BJ (cell line): ENCODE measurements at places on chromosomes 3 and 15.

GRCh38 chr15:60821462-60822061 is 342.6 kb upstream of the ICE2 start:
- no peak for DNase-seq

DNA sequence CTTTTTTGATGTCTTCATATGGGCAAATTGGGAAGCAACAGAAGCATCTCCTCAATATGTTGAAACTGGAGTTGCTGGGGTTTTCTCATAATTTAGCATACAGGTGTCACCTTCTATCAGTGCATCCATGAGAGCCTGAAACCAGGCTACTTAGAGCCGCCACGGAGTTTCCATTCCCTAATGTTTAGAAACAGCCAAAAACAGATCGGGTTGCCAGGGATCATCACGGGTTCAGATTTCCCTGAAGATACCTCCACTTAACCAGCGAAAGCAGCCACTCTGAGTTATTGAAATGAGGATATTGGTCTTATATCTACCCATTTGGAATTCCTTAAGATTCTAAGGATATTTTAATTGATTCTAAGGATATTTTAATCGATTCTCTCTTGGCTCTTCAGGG is 14.5 kb downstream of the TERB2 start:
- DNase-seq: no peak

DNA sequence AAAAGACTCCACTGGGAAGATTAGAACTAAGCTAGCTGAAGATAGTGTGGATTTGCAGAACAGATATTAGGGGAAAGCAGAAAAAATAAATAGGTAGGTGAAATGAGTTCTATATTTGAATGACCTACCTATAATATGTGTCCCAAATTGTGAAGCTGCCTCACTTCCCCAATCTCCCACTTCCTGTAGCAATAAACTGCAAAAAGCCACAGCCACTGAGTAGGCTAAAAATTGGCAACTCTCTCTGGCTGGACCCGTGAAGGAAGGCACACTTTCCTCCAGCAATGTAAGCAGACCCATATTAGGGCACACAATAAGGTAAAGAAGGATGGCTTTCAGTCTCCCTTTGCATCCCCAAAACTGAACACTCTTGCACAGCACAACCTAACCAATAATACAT is 43.7 kb upstream of the NECTIN3 start:
- no peak for DNase-seq

DNA sequence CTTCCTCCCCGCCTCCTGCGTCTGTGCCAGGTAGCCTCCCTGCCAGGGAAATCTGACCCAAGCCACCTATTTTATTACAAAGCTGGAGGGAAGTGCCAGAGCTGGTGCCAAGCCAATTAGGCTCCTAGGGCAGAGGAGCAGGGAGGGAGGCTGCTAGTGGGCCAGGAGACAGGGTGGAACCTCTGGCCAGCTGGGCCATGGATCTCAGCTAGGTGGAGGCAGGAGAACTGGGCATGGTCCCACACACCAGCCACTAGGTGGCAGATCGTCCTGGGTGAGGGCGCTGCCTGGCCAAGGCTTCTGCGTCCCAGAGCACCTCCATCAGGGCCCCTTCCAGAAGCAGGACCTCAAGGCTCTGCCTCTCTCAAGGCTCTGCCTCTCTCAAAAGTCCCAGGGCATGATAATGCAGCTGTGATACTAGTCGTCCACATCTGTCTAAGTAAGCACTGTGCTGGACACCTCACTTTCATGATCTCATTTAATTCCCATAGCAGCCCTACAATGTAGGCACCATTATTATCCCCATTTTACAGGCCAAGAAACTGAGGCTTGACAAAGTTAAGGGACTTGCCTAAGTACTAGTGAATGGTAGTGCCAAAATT is 4.5 kb upstream of the RFT1 start:
- DNase-seq: no peak

GRCh38 chr3:28972921-28973320 is 307.9 kb upstream of the RBMS3 start:
- no peak for DNase-seq

DNA sequence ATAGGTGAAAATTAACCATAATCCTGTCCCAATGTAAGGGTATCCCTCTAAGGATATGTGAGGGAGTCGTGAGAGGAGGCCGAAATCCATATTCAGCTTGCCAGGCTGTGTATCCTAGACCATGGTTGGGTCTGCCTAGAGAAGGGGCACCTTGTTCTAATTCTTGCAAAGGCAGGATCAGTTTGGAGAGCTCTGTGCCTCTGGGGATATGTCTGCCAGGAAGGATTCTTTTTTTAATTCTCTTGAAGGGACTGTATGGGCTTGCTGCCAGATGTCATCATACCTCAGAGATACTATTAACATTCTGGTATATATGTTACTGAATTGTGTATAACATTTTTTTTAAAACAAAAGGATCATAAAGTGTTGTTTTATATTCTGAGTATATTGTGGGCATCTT is 2.4 kb downstream of the ATP1B3 start:
- no peak for DNase-seq

DNA sequence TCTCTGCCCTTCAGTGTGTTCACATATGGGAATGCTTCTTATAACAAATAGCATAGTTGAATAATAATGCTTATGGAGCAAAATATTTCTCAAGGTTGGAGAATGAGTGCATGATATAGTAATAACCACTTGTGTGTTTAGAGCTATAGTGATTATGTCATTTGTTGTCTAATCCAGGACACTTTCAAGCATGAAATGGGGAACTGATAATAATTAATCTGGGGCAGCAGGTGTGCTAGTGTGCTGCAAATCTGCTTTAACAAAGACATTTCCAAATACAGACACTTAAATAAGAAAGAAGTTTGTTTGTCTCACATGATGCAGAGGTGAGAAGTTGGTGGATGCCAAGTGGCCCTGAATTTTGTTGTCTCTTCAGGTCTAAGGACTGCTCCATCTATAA is 579.3 kb upstream of the GRM7 start:
- DNase-seq: no peak

GRCh38 chr3:67774676-67775075 is 120.3 kb upstream of the SUCLG2 start:
- no peak for DNase-seq

DNA sequence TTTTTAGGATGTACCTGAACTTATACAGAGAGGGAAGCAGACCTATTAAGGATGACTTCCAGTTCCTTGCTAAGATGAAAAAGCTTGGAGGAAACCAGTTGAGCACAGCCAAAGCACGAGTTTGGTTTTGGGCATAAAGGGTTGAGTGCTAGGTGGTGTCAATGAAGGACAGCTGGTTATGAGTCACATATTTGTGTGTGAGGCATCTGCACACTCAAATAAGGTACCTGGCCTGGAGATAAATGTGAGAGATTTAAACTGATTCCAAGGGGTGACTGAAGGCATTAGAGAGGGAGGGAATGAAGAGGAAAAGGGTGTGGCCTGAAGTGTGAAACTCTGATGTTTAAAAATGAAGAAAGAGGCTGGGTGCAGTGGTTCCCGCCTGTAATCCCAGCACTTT is 486.7 kb downstream of the DIPK2A start:
- no peak for DNase-seq

- no peak for DNase-seq
Measured at GRCh38 chr15:38814891-38815290, 250.3 kb upstream of the RASGRP1 start.

- DNase-seq: no peak
Measured at GRCh38 chr3:144241404-144241803, 269.8 kb downstream of the DIPK2A start.

- DNase-seq: no peak
Measured at GRCh38 chr15:91400481-91400880, 300.4 kb downstream of the SV2B start.

- no peak for DNase-seq
Measured at GRCh38 chr15:91289324-91289723, 189.3 kb downstream of the SV2B start.

DNA sequence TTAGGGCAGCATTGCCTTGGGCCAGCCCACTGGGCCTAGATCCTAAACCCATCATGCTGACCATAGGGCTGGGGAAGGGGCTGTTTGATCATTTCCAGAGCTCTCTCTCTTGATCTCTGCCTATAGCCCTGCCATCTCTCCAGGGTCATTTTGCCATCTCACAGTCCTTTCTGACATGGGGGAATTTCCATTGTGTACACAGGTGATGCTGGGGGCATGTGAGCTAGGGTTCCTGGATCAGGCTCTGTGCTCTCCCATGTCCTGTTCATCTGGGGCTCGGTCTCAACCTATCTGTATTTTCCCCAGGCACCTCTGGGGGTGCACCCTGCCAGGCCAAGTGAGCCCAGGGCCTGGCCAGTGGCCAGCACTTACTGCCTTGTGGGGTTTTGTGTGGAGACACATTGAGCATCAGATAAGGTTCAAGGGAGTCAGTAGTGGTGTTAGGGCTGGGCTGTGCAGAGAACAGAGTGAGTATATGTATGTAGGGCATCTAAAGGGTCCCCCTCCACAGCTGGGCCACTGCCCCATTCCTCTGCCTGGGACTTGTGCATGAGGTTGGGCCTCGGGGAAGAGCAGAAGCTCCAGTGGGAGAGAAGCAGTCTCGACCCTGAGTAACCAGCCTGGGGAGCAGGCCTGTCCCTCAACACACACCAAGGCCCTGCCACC is 25.7 kb upstream of the APEH start:
- DNase-seq: no peak

DNA sequence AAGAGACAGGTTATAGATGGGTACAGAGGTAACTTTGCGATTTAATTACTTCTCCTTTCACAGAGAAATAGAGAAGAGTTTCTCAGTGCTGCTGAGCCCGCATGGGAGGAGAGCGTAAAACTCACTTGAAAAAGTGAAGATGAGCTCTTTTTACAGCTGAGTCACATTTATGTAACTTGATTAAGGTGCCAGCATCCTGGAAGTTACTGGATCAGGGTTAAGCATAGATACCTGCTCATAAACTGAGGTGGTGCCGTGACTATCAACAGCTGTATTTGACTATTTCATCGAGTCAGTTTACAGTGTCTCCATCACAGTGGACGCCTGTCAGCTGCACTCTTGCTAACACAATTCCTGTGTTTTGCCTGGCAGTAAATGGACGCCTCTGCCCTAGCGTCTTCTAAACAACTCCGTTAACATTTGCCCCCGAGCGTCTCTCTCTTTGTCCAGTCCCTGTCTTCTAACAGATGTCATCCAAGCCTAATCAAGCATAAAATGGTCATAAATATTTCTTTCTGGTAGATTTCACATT is 414.6 kb downstream of the FOXP1 start:
- no peak for DNase-seq

GRCh38 chr15:22839046-22839695 is 705 bp downstream of the NIPA2 start:
- no peak for DNase-seq

DNA sequence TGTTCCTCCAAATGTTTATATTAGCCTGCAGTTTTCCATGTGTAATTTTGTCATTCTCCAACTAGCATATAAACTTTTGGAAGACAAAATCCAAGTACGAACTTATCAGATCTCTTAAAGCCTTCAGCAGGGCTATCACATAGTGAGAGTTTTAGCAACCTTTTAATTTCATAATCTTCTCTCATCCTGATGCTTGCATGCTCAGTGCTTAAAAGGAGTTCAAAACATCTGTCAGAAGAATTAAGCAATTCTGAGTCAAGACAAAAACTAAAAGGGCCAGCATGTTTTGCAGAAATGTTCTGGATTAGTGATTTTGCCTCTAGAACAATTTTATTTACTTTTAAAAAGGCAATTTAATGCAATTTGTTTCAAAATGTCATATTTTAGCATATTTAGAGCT is 73.4 kb upstream of the SLC2A2 start:
- no peak for DNase-seq

GRCh38 chr15:58506783-58507668 is 75.2 kb downstream of the LIPC start:
- no peak for DNase-seq

GRCh38 chr3:16290827-16291196 is 25.8 kb downstream of the OXNAD1 start:
- DNase-seq: no peak

DNA sequence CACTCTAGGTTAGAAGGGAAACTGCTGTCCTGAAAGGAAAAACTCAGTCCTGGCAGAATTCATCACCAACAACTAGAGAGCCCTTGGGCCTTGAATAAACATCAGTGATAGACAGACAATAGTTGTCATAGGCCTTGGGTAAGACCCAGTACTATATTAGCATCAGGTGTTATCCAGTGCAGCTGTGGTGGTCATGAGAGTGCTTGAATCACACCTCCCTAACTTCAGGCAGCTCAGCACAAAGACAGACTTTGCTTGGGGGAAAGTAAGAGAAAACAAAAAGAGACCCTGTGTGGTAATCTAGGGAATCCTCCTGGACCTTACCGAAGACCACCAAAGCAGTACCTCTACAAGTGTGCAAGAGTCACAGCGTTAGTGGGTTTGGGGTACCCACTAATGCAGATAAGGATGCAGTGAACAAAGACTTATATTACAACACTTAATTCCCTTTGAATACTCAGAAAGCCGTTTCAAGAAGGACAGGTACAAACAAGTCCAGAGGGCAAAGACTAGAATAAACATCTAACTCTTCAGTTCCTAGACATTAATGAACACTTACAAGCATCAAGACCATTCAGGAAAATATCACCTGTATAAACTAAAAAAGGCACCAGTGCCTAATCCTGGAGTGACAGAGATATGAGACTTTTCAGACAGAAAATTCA is 332.3 kb upstream of the EPHA3 start:
- no peak for DNase-seq

DNA sequence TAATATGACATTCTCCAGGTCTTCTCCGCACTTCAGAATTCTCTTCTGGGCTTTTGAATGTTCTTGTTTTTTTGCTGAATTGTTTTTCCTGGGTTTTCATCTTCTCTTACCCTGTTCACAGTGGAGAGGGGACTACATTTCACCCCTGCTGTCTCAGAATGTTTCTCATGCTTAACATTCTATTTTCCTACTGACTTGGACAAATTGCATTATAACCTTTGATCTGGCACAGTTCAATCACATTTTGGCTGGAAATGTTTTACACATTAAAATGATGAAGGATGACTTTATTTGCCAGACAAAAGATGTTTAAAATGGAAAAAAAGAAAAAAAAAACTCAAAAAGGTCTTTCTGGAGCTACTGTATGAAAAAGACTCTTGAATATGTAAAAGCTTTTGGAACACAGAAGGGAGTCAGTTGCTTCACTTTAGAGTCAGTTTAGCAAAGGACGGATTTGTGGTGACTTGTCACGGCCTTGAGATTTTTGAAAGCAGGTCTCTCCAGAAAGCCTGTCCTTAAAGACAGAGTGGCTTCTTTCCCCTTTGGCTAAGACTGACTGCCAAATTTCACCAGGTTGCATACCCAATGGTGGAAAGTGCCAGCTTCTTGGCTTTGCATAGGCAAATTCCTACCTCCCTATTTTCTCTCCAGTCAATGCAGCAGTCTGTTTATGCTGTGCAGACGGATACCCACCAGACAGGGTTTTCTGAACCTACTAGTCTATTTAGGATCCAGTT is 401.0 kb upstream of the TBL1XR1 start:
- DNase-seq: no peak

DNA sequence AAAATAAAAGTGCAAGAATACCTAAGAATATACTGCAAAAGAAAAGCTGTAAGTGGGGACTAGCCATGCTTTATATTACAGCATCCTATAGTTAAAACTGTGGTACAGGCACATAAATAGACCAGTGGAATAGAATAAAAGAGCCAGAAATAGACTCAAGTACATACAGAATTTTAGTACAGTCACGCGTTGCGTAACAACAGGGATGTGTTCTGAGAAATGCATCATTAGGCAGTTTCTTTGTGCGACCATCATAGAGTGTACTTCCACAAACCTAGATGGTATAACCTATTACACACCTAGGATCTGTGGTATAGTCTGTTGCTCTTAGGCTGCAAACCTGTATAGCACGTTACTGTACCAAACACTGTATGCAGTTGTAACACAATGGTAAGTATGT is 61.8 kb downstream of the PCCB start:
- DNase-seq: no peak
